ENCODE measurements at places on chromosomes 16 and 17. TPM values are rescaled to one million over a fixed set of nuclear protein-coding genes. Genes with fewer than 3 reads are reported as not detected.

DNA sequence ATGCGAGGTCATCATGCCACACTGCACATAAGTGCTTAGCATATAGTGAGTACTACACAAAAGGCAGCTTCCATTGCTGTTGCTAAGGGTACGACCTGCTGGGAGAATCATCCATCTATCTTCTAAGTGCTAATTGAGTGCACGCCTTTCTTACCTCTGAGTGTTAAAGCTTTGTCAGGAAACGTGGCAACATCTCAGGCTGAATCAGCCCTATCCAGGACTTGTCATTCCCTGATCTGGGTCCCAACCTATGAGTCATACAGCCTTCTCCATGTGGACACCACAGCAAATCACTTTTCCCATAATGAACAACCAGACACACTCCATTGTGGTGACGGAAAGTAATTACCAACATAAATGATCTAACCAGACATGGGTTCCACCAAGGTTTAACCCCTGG lies 201.1 kb upstream of the MAF start:
- no peak for DNase-seq
- H3K27me3 ChIP-seq = no peaks in the 10 kb centered on the region
- H3K36me3 ChIP-seq = no peaks in the 10 kb centered on the region
- no peak overlapping the region for H3K4me3 ChIP-seq

DNA sequence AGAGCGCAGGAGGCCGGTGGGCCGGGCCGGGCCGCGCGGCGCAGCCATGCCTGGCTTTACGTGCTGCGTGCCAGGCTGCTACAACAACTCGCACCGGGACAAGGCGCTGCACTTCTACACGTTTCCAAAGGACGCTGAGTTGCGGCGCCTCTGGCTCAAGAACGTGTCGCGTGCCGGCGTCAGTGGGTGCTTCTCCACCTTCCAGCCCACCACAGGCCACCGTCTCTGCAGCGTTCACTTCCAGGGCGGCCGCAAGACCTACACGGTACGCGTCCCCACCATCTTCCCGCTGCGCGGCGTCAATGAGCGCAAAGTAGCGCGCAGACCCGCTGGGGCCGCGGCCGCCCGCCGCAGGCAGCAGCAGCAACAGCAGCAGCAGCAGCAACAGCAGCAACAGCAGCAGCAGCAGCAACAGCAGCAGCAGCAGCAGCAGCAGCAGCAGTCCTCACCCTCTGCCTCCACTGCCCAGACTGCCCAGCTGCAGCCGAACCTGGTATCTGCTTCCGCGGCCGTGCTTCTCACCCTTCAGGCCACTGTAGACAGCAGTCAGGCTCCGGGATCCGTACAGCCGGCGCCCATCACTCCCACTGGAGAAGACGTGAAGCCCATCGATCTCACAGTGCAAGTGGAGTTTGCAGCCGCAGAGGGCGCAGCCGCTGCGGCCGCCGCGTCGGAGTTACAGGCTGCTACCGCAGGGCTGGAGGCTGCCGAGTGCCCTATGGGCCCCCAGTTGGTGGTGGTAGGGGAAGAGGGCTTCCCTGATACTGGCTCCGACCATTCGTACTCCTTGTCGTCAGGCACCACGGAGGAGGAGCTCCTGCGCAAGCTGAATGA lies 606 bp downstream of the THAP11 start:
- H3K4me1 ChIP-seq = peaks cover 37% of the 10 kb centered on the region
- no peaks in the 10 kb centered on the region for H3K27me3 ChIP-seq
- peak overlapping the region; percentile 75 for H3K4me3 ChIP-seq
- H3K27ac ChIP-seq = peak overlapping the region; percentile 98

SERPINF2 gene
- total RNA-seq = 24.1 TPM

TERB1 gene
- not detected for total RNA-seq

- H3K4me1 ChIP-seq = no peaks in the 10 kb centered on the region
- H3K27ac ChIP-seq = no peak overlapping the region
- H3K4me3 ChIP-seq = no peak overlapping the region
- peak; percentile 12 for DNase-seq
Measured at GRCh38 chr17:288802-289356, 63.7 kb downstream of the RPH3AL start.

Measured in lower lobe of right lung (tissue), 2 donors.